ENCODE measurements at places on chromosomes 16 and 17.

DNA sequence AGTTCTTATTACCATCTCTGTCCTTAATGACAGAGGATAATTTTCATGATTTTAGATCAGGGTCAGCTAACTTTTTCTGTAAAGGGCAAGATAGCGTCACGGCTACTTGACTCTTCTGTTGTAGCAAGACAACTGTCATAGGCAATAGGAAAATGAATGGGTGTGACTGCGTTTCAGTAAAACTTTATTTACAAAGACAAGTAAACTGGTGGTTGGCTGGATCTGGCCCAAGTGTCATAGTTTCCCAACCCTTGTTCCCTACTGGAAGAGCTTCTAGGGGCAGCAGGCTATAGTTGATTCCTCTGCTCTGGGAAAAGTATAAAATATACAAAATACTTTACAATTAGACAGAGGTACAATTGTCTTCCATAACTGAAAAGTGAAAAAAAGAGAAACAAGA is 50.6 kb upstream of the VPS4A start:
- no peak overlapping the region for H3K4me3 ChIP-seq
- no peaks in the 10 kb centered on the region for H3K4me1 ChIP-seq
- H3K27ac ChIP-seq: no peak overlapping the region
- peaks cover 27% of the 10 kb centered on the region for H3K36me3 ChIP-seq

- peak within 1 kb of the TSS; percentile 73 for H3K4me3 ChIP-seq
- peaks cover 2% of the 10 kb centered on the region for H3K27me3 ChIP-seq
- H3K36me3 ChIP-seq: no peaks in the 10 kb centered on the region
- peak within 1 kb of the TSS; percentile 75 for H3K27ac ChIP-seq
Measured at GRCh38 chr16:2720064-2720457, at the start of gene PRSS27. Gene PRSS27, minus strand, starts transcription at chr16:2720224. Its CDS starts 64 bp downstream, at chr16:2720160.

GRCh38 chr16:28544998-28545397 is 6.2 kb upstream of the NUPR1 start:
- DNase-seq: no peak
- H3K27ac ChIP-seq: no peak overlapping the region
- H3K4me3 ChIP-seq: no peak overlapping the region
- peaks cover 6% of the 10 kb centered on the region for H3K27me3 ChIP-seq
- no peaks in the 10 kb centered on the region for H3K36me3 ChIP-seq

DNA sequence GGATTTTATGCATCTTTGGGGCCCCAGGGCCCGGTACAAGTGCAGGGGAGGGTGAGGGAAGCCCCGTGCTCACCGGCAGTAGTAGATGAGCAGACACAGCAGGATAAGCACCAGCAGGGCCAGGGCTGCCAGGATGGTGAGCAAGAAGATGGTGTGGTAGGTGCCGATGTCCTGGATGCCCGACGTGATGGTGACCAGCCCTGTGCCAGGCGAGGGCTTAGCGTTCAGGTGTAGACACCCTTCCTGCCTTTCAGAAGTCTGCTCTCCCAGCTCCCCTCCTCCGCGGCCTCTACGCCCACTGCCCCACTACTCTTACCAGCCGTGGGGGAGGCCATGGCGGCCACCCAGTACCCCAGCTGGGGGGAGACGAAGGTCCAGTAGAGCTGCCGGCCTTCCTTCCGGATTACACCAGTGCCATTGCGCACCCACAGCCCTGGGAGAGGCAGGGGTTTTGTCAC is 8.0 kb downstream of the FAM171A2 start:
- H3K27me3 ChIP-seq: no peaks in the 10 kb centered on the region
- H3K27ac ChIP-seq: no peak overlapping the region
- peaks cover 19% of the 10 kb centered on the region for H3K4me1 ChIP-seq
- DNase-seq: no peak
- H3K4me3 ChIP-seq: peak overlapping the region; percentile 17

DNA sequence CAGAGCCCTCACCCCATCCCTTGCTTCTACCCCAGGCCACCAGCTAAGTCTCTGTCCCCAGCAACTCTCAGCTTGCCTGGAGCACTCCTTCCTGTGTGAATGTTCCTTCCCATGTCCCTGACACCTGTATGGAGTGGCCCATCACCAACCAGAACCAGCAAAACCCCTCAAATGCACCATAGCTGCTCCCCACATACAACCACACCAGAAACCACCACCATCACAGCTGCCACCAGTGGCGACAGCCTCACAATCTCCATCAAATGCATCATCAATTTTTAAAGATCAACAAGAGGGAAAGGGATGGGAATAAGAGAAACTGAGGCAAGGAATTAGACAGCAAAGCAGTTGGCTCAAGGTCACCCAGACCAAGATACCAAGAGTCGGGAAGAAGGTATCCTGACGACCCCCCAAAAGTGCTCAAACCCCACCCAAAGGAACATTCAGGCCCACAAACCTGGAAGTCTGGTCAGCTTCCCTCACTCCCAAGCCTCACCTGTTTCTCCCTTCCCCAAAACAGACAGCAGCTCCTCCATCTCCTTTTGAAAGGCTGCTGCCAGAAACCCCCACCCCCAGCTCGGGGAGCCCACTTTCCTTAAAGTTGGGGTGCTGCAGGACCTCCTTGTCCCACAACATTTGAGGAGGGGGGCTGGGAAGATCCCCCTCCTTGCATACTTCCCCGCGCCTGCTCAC is 1.8 kb downstream of the SRCIN1 start:
- H3K36me3 ChIP-seq: no peaks in the 10 kb centered on the region
- no peak overlapping the region for H3K27ac ChIP-seq
- H3K27me3 ChIP-seq: peaks cover 33% of the 10 kb centered on the region
- no peak for DNase-seq
